ENCODE measurements at places on chromosomes 5 and 9.

DNA sequence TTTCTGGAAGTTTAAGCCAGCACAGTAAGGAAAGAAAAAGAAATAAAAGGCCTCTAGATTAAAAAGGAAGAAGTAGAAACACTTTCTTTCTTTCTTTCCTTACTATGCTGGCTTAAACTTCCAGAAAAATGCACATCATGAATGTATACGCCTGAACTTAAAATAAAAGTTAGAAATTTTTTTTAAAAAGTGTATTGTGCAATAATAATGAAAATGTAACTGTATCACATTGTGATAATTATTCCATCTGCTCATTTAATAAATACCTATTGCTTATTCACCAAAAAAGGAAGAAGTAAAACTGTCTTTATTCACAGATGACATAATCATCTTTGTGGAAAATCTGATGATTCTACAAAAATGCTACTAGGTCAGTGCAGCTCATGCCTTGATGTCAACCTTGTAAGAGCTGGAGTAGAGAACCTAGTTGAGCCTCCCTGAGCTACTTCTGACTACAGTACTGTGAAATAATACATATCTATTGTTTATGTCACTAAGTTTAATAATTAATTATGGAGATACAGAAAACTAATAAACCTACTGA lies 49.4 kb downstream of the MCTP1 start:
- no peak for DNase-seq

DNA sequence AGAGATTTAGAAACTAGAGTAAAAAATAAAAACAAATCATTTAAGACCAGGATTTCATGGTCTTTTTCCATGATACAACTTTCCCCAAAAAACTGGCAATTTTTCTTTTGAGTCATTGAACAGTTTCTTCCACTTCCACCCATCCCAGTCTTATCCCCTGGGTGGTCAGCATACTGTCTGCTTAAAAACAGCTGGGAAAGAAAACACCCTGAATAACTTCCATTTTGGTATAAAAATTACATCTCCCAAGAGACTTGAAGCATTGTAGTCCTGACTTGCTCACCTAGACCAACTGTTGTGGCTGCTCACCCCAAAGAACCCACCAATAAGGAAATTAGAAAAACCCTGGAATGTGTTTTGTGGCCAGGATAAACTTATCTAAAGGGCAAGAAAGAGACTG lies 731.3 kb downstream of the NR2F1-AS1 start:
- no peak for DNase-seq

DNA sequence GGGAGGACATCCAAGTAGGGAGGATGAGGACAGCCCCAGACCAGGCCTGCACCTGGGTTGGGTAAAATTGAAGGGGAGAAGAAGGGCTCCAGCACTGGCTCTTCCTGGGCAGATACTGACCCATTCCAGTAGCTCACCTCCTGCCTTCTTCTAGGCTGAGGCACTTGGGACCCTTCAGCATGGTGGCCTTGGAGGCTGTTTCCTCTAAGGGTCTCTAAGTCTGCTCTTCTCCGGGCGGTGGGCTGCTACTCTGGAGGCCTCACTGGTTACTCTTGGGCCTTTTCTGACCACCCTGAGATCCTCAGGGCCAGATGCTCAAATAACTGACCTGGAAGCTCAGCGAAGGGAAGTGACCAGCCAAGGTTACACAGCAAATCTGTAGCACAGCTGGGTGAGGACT lies 2.8 kb upstream of the TIFAB start:
- DNase-seq: no peak

DNA sequence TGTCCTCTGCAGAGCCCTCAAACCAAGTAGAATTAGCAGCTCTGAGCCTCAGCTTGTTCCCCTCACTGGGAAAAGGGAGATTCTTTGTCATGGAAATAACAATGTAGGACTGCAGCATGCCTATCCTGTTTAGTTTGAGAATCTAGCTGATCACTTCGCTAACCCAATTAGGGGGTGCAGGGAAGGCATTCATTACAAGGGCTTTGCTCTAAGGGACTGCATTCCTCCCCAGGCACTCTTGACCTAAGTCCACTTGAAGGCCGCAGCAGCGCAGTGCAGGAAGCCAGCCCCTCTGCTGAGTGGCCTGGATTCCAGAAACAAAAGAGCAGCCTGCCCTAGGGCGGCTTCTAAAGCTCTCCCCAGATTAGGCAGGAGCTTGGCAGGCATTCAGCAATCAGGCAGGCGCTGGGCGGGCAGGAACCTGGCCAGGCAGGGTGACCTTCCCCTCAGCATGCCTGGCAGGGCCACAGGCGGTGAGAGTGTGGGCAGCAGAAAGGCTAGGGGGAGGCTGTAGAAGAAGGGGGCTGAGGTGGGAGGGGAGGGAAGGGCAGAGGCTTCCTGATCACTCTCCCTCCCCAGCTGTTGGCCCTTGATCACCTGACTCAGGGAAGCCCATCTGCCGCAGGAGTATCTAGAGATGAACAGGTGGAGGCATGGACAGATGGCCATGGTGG lies 24.8 kb downstream of the CCNJL start:
- no peak for DNase-seq

GRCh38 chr5:172827841-172828240 lies 6.2 kb upstream of the ERGIC1 start:
- DNase-seq: no peak

- DNase-seq: no peak
These were observed 13.5 kb downstream of the TBC1D9B start for GRCh38 chr5:179893958-179894895.

- no peak for DNase-seq
These were observed 70.4 kb downstream of the LIX1 start for GRCh38 chr5:97071993-97072392.

DNA sequence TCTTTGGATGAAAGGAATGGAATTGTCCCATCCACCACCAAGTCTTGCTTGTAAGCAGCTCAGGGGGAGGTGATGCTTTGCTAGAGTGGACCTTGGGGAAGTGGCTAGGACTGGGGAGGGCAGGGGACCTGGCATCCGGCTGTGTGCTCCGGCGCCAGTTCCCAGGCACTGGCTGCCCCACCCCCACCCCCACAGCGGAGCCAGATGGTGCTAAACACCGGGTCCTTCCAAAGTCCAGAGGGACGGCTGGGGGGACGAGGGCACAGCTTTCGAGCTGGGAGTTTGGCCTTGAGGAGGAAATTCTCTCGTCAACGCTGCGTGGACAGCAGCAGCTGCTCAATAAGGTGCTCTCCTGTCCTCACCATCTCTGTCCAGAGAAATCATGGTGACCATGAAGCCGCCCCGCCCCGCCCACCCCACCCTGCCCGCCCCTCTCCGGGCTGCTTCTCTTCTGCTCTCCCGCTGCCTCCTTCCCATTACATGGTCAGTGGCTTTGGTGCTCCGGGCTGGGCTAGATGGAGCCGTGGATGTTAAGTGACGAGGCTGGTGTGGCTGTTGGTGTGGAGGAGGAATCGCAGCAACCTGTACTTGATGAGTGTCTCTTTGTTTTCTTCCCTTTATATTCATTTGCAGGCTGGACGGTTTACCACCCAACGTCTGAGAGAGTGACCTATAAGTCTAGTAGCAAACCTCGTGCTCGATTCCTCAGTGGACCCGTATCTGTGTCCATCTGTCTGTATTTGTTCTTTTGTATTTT lies 115.7 kb downstream of the WNK2 start:
- no peak for DNase-seq

Data from stimulated activated naive CD4-positive, alpha-beta T cell treated with Interleukin-2 at 50 U/mL for 16 hours (primary cell).